Activated T-helper 1 cell treated with anti-CD3 and anti-CD28 coated beads, Interleukin-12 subunit alpha, Interleukin-12 subunit beta, Interleukin-2, Interleukin-4 antibody, amounts not matched to agents 30 ng/mL and 10 ng/mL and 1 ng/mL, durations not matched to agents 14 hours and 24 hours and 36 hours (primary cell): ENCODE measurements at places on chromosomes 2 and 18.
A peak's percentile ranks its signal among the peaks of the same experiment; 100 is the strongest.

GRCh38 chr2:70904371-70905216 lies 31.1 kb upstream of the ATP6V1B1 start:
- H3K4me1 ChIP-seq: peaks cover 19% of the 10 kb centered on the region
- H3K36me3 ChIP-seq: peaks cover 3% of the 10 kb centered on the region
- peaks cover 78% of the 10 kb centered on the region for H3K27me3 ChIP-seq
- no peak overlapping the region for H3K4me3 ChIP-seq
- H3K27ac ChIP-seq: no peak overlapping the region

- DNase-seq: no peak
- no peaks in the 10 kb centered on the region for H3K4me1 ChIP-seq
- no peak overlapping the region for H3K4me3 ChIP-seq
- no peak overlapping the region for H3K27ac ChIP-seq
Observed at GRCh38 chr2:85795331-85796045, 41.7 kb downstream of the ATOH8 start.

DNA sequence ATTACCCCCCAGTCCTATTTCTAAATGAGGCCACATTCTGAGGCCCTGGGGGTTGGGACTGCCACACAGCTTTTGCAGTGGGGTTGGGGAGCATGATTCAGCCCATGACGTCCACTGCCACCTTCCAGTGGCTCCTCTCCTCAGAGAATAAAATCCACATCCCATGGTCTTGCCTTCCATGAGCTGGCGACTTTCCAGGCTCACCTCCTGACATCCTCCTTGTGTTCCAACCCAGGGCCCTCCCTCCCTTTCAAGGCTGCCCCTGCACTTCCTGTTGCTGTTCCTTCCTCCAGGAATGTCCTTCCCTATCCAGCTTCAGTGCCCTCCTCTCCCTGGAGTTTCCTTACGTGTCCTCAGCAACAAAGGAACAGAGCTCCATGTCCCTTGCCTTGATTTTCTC lies 187.3 kb upstream of the ID2 start:
- H3K4me3 ChIP-seq: no peak overlapping the region
- H3K36me3 ChIP-seq: peaks cover 4% of the 10 kb centered on the region
- peaks cover 41% of the 10 kb centered on the region for H3K4me1 ChIP-seq
- H3K27ac ChIP-seq: no peak overlapping the region
- DNase-seq: no peak

GRCh38 chr18:61497422-61497821 lies 164.2 kb downstream of the CDH20 start:
- H3K4me3 ChIP-seq: no peak overlapping the region
- DNase-seq: no peak
- H3K27me3 ChIP-seq: peaks cover 2% of the 10 kb centered on the region

GRCh38 chr2:224260372-224261020 lies 141.4 kb downstream of the FAM124B start:
- H3K27ac ChIP-seq: no peak overlapping the region
- peaks cover 3% of the 10 kb centered on the region for H3K27me3 ChIP-seq
- H3K36me3 ChIP-seq: no peaks in the 10 kb centered on the region
- no peak overlapping the region for H3K4me3 ChIP-seq
- peaks cover 12% of the 10 kb centered on the region for H3K4me1 ChIP-seq
- DNase-seq: no peak

DNA sequence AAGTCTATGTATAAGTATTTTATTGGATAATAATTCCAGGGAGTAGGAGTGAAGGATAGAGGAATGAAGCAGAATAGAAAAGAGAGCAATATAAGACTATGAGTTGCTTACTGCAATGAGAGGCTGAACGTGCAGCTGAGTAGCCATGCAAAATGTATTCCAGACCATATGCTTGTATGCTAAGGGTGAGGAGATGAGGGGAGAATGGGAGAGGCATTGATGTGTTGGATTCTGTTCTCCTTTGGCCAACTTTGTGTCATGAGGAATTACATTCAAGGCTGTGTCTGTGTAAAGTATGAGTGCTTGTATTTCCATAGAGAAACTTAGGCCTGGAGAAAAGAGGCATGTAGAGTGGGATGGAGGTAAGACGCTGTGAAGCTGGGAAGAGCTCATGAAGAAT lies 301.8 kb downstream of the ARL6IP6 start:
- H3K27me3 ChIP-seq: no peaks in the 10 kb centered on the region
- no peak overlapping the region for H3K27ac ChIP-seq
- no peaks in the 10 kb centered on the region for H3K4me1 ChIP-seq
- H3K4me3 ChIP-seq: no peak overlapping the region
- DNase-seq: no peak
- no peaks in the 10 kb centered on the region for H3K36me3 ChIP-seq

DNA sequence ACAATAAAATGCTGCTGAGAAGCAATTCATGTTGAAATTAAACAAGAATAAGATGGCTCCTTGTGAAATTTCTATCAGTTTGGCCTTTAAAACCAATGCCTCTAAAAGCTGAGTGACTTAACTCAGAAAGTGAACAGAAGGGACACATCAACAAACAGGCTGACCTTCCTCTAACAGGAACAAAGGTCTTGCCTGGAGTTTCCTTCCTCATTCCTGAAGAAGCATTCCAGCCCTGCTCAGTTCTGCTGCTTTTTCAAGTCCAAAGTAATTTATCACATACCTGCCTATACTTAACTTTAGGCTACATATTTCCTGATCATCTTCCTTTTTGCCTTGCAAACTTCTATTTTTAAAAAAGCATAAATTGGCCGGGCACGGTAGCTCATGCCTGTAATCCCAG lies 14.1 kb downstream of the PTRHD1 start:
- no peak overlapping the region for H3K27ac ChIP-seq
- no peak for DNase-seq
- no peaks in the 10 kb centered on the region for H3K4me1 ChIP-seq
- no peak overlapping the region for H3K4me3 ChIP-seq

DNA sequence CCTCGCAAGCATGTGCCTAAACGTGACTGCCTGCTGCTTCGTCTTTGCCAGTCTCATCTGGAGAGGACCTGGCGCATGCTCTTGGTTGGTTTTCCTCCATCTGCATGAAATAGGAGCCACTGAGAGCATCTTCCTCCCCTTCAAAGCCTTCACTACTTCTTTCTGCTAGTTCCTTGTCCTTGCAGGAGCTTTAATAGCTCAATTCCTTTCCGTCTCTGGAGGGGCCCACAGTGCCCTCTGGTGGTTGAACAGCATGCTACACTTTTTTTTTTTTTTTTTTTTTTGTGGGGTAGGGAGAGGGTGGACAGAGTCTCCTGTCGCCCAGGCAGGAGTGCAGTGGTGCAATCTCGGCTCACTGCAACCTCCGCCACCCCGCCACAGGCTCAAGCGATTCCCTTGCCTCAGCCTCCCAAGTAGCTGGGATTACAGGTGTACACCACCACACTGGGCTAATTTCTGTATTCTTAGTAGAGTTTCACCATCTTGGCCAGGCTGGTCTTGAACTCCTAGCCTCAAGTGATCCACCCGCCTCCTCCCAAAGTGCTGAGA lies 59.6 kb downstream of the SP110 start:
- peaks cover 13% of the 10 kb centered on the region for H3K4me1 ChIP-seq
- H3K27ac ChIP-seq: no peak overlapping the region
- DNase-seq: peak; percentile 33
- no peak overlapping the region for H3K4me3 ChIP-seq

GRCh38 chr2:174662859-174663258 lies 65.3 kb upstream of the WIPF1 start:
- H3K4me1 ChIP-seq: peaks cover 51% of the 10 kb centered on the region
- no peak overlapping the region for H3K4me3 ChIP-seq
- H3K36me3 ChIP-seq: peaks cover 16% of the 10 kb centered on the region
- no peaks in the 10 kb centered on the region for H3K27me3 ChIP-seq
- DNase-seq: no peak

DNA sequence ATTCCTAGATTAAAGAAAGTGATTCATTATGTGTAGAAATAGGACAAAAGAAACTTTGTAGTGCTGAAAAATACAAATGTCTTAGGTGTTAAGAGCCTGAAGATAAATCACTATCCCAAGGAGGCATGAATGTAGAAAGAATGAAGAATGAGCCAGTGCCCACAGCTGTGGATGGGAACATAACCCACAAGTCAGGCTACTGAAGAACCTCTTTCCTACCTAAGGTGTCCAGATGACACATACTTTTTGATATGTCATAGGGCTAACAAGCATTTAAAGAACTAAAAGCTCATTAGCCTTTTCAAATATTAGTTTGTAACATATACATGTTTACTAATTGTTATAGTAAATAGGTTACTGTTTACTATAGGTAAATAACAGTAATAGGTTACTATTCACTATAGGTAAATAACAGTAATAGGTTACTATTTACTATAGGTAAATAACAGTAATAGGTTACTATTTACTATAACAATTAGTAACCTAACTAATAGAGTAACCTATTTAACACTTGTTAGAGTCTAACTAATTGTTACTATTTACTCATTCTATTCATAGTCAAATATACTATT lies 275.0 kb upstream of the KYNU start:
- no peaks in the 10 kb centered on the region for H3K27me3 ChIP-seq
- no peaks in the 10 kb centered on the region for H3K36me3 ChIP-seq
- H3K27ac ChIP-seq: no peak overlapping the region
- H3K4me1 ChIP-seq: no peaks in the 10 kb centered on the region
- no peak for DNase-seq

GRCh38 chr2:108267101-108267500 lies 21.6 kb upstream of the SULT1C2 start:
- peaks cover 8% of the 10 kb centered on the region for H3K27me3 ChIP-seq
- no peak for DNase-seq
- H3K36me3 ChIP-seq: no peaks in the 10 kb centered on the region
- no peaks in the 10 kb centered on the region for H3K4me1 ChIP-seq

DNA sequence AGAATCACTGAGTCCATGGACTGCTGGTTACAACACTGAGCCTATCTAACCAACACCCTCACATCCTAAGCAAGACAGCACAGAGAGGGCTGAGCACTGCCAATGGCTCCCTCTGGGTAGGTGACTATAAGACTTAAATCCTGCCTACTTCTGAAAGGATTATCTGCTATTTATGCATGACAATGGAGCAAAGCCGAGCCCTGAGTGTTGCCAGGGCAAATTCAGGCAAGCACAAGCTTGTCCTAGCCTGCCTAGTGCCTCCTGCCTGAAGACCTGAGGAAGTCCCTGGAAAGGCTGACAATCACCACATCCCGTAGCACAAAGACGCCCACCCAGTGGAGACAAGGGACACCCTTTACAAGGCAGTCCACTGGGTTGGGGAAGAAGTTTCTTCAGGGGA lies 129.7 kb downstream of the OSR1 start:
- H3K4me3 ChIP-seq: no peak overlapping the region
- DNase-seq: no peak
- no peaks in the 10 kb centered on the region for H3K27me3 ChIP-seq

GRCh38 chr2:11681722-11682589 lies 12.0 kb upstream of the NTSR2 start:
- peaks cover 53% of the 10 kb centered on the region for H3K27me3 ChIP-seq
- DNase-seq: peak; percentile 42
- H3K4me1 ChIP-seq: no peaks in the 10 kb centered on the region
- no peak overlapping the region for H3K27ac ChIP-seq
- no peaks in the 10 kb centered on the region for H3K36me3 ChIP-seq

DNA sequence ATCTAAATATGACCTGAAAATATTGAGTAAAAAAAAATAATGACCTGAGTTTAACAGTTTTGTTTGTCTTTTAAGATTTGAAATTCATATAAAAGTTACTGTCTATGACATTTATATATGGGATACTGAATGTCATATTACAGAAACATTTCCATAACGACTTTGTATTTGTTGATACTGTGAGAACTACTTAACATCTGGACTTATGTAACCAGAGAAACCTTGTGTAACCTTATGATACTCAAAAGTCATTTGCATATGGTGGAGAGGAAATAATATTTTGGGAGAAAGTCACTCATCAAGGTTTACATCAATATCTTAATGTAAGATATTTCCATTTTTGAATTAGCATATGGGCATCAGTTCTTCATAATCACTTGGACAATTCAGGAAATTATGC lies 12.6 kb downstream of the MFSD6 start:
- no peak overlapping the region for H3K4me3 ChIP-seq
- H3K27ac ChIP-seq: no peak overlapping the region
- H3K4me1 ChIP-seq: peaks cover 58% of the 10 kb centered on the region
- H3K27me3 ChIP-seq: no peaks in the 10 kb centered on the region
- H3K36me3 ChIP-seq: peaks cover 34% of the 10 kb centered on the region
- DNase-seq: no peak

- no peak overlapping the region for H3K27ac ChIP-seq
- DNase-seq: no peak
- no peaks in the 10 kb centered on the region for H3K36me3 ChIP-seq
- H3K4me1 ChIP-seq: no peaks in the 10 kb centered on the region
- H3K27me3 ChIP-seq: no peaks in the 10 kb centered on the region
Observed at GRCh38 chr2:34747643-34748042, 1148.5 kb upstream of the FAM98A start.

- H3K36me3 ChIP-seq: peaks cover 2% of the 10 kb centered on the region
- H3K27me3 ChIP-seq: no peaks in the 10 kb centered on the region
- no peak overlapping the region for H3K27ac ChIP-seq
- no peak overlapping the region for H3K4me3 ChIP-seq
- no peaks in the 10 kb centered on the region for H3K4me1 ChIP-seq
- DNase-seq: peak; percentile 74
Observed at GRCh38 chr18:48675352-48675761, 136.5 kb downstream of the CTIF start.
